ENCODE measurements at places on chromosomes 1 and 21.
A peak's percentile ranks its signal among the peaks of the same experiment; 100 is the strongest.

- DNase-seq = no peak
Observed at GRCh38 chr21:35825370-35826353, 234.7 kb downstream of the SETD4 start.

DNA sequence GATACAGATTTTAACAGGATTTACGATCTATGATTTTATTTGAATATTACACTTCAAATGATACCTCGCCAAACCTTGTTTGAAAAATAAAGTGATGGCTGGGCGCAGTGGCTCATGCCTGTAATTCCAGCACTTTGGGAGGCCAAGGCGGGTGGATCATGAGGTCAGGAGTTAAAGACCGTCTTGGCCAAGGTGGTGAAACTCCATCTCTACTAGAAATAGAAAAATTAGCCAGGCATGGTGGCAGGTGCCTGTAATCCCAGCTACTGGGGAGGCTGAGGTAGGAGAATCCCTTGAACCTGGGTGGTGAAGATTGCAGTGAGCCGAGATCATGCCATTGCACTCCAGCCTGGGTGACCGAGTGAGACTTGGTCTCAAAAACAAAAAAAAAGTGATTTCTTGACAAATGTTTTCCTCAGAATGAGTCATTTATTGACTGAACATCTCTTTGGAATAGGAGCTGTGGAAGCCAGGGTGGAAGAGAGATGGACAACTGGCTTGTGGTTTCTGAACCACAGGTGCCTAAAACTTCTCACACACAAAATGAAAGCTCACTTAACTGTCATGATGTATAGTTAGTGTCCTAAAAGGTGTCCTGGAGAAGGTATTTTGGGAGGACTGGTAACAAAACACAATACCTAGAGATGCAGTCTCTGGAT, 11.9 kb downstream of the PKNOX1 start:
- DNase-seq = no peak

DNA sequence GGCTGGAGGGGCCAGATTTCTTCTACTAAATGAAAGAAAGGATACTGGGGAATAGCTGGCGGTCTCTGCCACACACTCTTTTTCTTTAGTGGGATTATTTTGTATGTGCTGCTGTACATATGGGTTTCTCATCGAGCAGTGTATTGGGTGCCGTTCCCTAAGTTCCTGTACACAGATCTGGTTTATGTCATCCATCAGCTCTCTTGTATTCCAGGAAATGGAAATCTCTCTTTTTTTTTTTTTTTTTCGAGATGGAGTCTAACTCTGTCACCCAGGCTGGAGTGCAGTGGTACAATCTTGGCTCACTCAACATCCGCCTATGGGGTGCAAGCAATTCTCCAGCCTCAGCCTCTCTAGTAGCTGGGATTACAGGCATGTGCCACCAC, 27.0 kb upstream of the NID1 start:
- DNase-seq = no peak

GRCh38 chr1:77825131-77825709, 45.8 kb downstream of the MIGA1 start:
- peak; percentile 92 for DNase-seq

GRCh38 chr1:233675446-233675845, 61.5 kb downstream of the KCNK1 start:
- DNase-seq = no peak

- DNase-seq = no peak
Observed at GRCh38 chr1:230899841-230900251, 31.5 kb upstream of the C1orf198 start.

- no peak for DNase-seq
Observed at GRCh38 chr1:183604815-183605214, 14.6 kb upstream of the NCF2 start.

- peak; percentile 94 for DNase-seq
Observed at GRCh38 chr1:21439721-21440629, at the start of gene NBPF3. Gene NBPF3, plus strand, starts transcription at chr1:21440137. Its CDS starts 4,950 bp downstream, at chr1:21445087.

- DNase-seq = no peak
Observed at GRCh38 chr21:39637197-39637970, 24.6 kb downstream of the B3GALT5 start.

- DNase-seq = no peak
Observed at GRCh38 chr1:53134961-53135734, 7.3 kb downstream of the SLC1A7 start.

DNA sequence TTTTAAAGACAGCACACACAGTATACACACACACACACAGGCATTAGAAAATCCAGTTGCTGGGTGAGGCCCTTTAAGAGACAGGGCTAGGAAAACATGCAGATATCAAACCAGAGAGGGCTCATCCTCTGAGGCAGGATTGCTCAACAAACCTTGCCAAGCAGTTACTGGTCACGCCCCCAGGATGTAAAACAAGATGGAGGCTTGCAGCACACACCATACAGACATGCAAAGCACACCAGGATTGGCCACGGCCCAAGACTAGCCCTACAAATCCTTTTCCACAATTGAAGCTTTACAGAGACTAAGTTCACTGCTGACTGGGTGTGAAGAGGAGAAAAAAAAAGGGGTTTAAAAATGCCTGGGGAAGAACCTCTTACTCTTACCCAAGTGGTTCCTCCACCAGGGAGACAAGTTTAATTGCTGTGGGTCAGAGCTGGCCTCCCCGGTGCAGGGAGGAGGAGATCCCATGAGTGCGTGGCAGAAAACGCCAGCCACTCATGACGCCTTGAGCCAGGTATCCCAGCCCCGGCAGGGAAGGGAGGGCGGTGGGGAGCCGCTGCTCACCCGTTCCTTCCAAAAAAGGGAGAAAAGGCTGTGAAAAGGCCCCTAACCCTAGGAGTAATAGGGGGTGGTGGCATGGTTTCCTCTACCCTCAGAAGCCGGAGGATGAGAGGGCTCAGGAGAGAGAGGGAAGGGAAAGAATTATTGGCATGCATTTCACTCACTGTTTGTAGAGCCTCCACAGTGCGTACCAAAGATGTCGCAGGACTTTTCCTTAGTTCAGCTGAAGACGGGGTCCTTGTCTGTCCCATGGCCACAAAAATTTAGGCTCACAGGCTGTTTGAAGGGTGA, 594.6 kb upstream of the ZP4 start:
- peak; percentile 40 for DNase-seq

- DNase-seq = no peak
Observed at GRCh38 chr1:217052196-217052595, 329.0 kb upstream of the ESRRG start.
